Panc1 (cell line): ENCODE measurements at places on chromosomes 6 and 20. TPM values are rescaled to one million over a fixed set of nuclear protein-coding genes. Genes with fewer than 3 reads are reported as not detected.
A peak's percentile ranks its signal among the peaks of the same experiment; 100 is the strongest.

The RNF144B gene
- total RNA-seq, result 5.6 TPM

The SLC22A7 gene
- not detected for total RNA-seq

GRCh38 chr20:13271977-13272975, 51.2 kb downstream of the ISM1 start:
- no peak for DNase-seq

GRCh38 chr20:14885661-14886060, 548.2 kb upstream of the FLRT3 start:
- no peak for DNase-seq

DNA sequence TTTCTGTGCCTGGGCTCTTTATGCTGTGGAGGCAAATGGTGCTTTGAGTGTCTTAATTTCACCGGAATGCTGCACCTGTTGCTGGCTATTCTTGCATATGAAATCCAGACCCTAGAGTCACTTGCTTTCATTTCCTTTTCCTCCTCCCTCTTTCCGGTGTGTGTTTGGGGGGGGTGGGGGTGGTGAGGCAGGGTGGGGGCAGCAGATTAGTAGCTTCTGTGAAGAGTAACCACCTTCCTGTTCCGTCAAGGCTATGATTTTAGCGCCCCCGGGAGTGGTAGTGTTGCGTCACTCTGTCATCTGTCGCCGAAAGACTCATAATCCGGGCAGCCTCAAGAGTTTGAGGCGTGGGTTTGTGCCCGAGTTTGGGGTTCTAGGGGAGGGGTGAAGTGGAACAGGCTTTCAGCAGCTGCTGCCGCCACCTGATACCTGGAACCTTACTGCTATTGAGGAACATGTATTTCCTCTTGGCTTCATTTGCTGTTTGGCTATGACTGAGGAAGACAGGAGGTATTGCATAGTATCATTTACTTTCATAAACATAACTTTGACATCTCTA, 49.1 kb downstream of the UTRN start:
- no peak for DNase-seq

- no peak for DNase-seq
Observed at GRCh38 chr20:11473983-11474382, 443.7 kb upstream of the BTBD3 start.

- DNase-seq, result no peak
Observed at GRCh38 chr6:43771858-43772680, 2.1 kb downstream of the VEGFA start.

DNA sequence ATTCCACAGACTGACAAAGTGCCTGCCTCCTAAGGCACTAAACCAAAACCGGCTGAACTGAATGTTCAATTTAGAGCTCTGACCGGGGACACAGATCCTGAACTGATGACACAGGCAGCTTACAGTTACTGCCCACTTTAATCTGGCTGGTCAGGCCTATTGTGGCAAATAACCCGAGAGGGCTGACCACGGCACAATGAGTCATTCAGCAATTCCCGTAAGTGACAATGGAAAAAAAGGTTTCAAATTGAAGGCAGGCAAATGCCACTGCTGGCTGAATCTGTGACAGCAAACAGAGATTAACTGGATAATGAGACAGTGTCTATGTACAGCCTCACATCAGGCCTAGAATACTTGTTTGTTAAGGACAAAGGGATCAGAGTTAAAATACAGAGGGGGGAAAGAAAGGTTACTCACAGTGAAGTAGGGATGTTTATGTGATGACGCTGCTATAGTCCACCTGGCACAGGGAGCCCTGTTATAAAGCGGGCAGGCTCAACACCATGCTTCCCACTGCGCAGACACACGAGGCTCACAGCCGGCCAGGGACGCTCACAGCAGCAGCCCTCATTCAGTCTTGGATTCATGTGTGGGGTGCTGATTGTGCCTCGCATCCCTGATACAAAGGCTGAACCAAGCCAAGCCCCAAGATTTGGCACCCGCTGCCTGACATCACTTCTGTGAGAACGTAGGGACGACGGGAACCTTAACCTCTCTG, 54.4 kb downstream of the RTN4IP1 start:
- DNase-seq, result peak; percentile 38

DNA sequence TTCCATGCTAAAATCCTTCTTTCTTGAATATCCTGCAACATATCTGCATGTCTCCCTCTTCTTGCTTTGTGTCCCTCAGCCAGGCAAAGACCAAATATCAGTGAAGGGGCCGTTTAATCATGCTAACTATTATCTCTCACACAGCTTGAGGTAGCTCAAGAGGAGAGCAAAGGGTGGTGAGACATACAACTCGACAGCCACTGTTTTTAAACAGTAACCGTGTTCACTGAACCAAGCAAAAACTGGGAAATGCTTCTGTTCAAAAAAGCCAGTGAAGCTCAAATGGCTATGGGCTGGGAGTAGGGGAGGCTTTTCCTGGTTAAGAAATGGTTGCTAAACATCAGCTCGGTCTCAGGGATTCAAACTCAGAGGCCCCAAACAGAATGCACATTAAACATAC, 83.4 kb downstream of the MAP7 start:
- no peak for DNase-seq

DNA sequence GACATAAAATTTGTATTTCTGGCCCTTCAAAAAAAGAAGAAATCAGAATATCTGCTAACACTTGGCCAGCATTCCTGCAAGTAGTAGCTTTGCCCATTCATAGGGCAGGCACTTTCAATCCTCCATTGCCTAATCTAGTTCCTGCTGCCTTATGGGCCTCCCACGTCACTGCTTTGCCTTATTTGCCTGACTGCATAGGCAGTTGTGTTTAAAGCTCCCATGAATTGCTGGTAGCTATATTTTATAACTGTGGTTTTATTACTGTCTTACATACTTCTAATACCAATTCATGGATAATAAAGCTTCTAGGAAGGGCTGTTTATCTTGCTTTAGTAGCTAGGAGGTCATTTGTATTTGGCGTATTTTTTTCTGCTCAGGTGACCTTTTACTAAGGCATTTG, 7.7 kb upstream of the SLC35A1 start:
- DNase-seq, result no peak

DNA sequence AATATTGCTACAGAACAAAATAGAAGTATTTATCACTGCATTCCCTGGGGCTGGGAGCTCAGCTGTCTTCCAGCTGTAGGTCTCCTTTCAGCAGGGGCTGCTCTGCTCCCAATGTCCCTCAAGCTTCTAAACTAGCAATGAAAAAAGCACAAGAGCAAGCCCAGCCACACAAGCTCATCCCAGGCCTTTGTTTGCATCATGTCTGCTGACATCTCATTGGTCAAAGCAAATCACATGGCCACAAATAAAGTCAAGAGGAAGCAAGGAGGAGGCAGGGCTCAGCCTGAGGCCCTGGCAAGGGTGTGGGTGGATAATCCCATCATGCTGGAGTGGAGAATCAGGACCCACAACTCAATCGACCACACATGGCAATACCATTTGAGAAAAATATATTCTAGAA, 2.2 kb upstream of the BFSP1 start:
- no peak for DNase-seq

DNA sequence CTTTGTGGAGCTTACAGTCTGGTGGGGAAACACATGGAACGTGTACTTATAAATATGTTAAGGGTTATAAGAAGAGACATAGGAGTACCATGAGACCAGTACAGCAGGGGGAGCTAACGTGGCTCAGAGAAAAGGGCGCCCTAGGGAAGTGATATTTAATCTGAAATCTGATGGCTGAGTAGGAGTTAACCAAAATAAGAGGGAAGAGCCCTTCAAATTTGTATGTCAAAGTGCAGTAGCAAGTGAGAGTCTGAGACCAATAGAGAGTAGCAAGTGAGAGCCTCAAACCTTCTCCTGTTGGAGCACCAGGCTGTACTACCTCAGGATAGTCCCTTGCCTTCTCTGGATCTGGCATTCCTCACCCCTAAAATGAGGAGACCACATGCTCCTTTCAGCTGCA, 6.1 kb upstream of the PKIG start:
- DNase-seq, result no peak

GRCh38 chr6:73565767-73566485, 45.1 kb upstream of the EEF1A1 start:
- no peak for DNase-seq
